ENCODE measurements at places on chromosomes 1 and 21.

- no peak for DNase-seq
Observed at GRCh38 chr1:65758128-65758527, 34.6 kb upstream of the PDE4B start.

DNA sequence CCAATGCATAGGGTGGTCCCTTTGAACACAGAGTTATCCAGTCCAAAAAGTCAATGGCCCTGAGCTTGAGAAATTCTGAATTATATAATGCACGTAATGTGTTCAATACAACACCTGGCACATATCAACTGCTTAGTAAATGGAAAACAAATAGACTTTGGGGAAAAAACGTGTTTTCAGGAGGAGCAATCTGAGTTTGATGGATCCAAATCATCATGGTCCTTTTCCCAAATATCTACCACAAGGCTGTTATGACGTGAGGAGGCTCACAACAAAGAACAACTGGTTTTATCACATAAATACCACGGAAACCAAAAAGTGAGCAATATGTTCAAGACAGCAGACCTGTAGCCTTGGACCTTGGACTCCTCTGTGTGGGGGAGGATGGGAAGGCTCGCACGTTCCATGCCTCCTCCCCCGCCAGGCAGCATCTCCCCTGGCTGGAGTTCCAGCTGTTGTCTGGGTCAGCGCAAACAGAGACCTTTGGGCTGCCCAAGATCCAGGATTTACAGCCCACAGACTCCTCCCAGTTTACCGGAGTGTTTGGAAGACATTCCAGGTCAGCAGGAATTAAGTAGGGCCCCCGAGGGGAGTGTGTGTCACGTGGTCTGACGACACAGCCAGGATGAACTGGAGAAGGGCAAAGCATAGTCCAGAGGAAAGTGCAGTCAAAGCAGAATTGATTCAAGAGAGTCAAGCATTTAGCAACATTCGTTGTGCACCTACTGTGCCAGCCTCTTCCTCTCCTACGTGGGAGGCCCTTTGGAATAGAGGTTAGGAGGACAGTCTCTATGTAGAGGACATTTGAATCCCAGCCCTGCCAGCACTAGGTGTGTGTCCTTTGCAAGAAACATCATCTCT, 32.2 kb upstream of the MED18 start:
- DNase-seq = no peak

GRCh38 chr1:70503358-70503757, 92.3 kb downstream of the CTH start:
- DNase-seq = no peak

GRCh38 chr1:162372159-162373071, 4.2 kb downstream of the SPATA46 start:
- no peak for DNase-seq

- no peak for DNase-seq
Observed at GRCh38 chr1:53696571-53696970, 42.4 kb downstream of the GLIS1 start.

DNA sequence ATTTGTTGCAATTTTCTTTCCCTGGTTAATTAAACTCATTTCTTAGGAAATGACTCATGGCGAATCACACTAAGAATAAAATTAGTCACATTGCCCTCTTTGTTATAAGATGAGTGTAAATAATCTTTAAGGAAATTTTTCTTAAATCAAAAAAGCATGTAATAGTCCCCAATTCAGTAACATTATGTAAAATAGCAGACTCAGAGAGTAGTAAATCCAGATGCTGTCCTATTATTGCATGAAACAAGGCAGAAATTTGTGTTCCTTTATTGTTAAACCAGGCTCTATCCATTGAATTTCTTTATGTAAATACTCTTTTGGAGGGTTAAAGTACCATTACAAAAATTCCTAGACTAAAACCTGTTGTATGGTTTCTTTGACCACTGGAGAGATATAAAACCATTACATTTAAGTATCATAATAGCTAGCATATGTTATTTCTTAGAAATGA, 154.5 kb upstream of the C1orf87 start:
- DNase-seq = no peak

- DNase-seq = no peak
Observed at GRCh38 chr1:237877631-237878030, 13.1 kb downstream of the ZP4 start.

DNA sequence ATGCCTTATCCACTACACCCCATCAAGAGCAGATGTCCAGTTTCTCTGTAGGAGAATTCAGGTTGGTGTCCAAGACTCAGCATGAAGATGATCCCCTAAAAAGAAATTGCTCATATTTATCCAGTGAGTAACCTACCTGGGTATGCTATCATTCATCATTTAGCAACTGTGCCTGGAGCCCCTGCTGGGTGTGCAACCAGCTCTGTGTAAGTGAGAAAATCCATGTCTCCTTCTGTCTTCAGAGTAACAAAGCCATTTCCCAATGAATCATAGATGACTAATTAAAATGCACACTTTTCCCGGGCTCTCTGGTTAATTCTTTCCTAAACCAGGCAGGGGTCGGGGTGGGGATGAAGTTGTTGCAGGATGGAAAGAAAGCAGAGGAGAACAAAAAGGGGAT, 35.8 kb downstream of the OLFML3 start:
- no peak for DNase-seq

- DNase-seq = no peak
Observed at GRCh38 chr1:43878854-43879253, 54.7 kb upstream of the ARTN start.

- no peak for DNase-seq
Observed at GRCh38 chr1:54624466-54625464, 1.4 kb upstream of the FAM151A start.

DNA sequence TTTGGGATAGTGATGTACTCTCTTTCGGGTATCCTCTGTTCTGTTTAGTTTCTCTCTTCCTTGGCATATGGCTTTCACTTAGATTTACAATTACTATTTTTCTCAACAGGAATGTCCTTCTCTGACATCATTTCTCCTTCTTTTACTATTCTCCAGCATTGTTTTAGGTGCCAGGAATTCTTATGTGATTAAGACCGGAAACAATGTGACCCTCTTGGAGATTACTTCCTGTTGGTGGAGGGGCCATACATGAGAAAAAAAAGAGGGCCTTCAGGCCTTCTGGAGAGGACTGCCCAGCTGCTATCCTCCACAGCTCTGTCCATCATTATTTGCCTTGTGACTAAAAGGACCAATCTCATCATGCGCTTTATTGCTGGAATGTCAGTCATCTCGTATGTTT, 50.4 kb upstream of the ADAMTS5 start:
- DNase-seq = no peak

DNA sequence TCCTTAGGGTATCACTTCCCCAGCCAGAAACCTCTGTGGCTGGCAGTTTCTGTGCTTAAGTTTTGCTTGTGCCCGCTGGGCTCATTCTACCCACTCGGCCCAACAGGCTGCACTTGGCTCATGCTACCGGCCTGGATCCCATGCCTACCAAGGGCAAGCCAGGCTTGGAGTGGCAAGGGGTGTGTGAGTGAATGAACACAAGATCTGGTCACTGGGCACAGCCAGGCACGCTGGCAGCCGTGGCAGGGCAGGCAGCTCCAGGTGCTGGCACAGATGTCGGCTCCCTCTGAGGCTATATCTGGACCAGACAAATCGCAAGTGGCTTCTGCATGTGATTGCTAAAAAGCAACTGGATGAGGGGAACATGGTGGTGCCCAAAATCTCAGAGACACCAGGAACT, 740.5 kb upstream of the B3GALT2 start:
- DNase-seq = no peak

GRCh38 chr1:93328809-93329760, 16.6 kb upstream of the DR1 start:
- no peak for DNase-seq

DNA sequence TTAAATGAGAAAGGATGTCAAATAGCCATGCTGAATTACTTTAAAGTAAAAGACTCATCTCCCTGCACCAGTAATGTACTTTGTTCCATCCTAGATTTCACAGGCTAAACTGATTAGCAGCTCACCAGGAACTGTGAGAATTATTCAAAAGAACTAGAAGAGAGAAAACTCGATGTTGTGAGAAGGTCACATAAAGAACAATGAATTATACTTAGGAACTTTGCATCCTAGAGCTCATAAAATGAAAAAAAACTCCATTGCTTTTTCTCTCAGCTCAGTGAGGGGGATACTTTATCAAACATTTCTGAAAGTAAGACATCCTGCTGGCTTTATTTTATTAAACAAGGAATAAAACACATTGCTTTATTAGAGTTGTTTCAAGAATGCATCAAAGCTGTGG, 278.5 kb downstream of the MRPL39 start:
- DNase-seq = no peak

DNA sequence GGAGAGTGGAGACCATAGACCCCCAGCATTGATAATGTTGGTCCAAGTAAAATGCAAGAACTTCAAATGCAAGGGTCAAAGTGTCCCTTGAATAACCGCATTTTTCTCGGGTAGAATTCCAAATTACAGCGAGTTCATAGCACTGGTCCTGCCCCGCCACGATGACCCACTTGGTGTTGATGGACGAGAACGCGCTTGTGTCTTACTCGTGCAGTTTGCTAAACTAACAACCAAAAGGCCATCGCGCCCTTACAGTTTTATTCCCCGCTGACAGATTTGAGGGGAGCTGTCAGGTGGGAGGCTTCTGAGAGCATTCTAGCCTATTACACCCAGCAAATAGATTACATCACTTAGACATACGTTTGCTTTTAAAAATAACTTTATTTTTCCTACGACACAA, 17.3 kb upstream of the TSPEAR start:
- DNase-seq = no peak

GRCh38 chr1:209354840-209355165, 228.7 kb upstream of the CAMK1G start:
- DNase-seq = no peak

DNA sequence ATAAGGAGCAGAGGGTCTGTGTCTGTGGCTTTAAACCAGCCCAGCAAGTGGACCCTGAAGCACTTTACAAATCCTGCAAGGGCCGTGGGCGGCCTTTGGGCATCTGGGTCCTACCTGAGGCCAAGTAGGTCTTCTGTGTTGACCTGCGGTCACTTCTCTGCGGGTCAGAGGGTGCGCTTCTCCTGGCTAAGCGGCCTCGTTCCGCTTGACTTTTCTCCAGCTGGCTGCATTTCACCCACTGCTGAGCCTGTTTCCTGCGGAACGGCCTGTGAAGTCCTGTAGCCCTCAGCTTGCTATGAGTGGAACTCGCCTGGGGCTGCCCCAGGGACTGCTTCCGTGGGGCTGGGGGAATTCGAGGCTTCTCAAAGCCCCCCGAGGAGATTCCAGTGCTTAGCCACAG, 43.3 kb downstream of the SLC37A1 start:
- no peak for DNase-seq

GRCh38 chr1:204151552-204152309, at the start of gene ETNK2:
Gene ETNK2, minus strand, starts transcription at chr1:204152044. Its CDS starts 192 bp downstream, at chr1:204151852.
- peak; percentile 66 for DNase-seq

- DNase-seq = no peak
Observed at GRCh38 chr1:43011020-43011419, 52.4 kb upstream of the SLC2A1 start.

- DNase-seq = no peak
Observed at GRCh38 chr1:29638281-29638680, 402.0 kb downstream of the PTPRU start.

- no peak for DNase-seq
Observed at GRCh38 chr21:15401331-15401730, 328.5 kb upstream of the USP25 start.

DNA sequence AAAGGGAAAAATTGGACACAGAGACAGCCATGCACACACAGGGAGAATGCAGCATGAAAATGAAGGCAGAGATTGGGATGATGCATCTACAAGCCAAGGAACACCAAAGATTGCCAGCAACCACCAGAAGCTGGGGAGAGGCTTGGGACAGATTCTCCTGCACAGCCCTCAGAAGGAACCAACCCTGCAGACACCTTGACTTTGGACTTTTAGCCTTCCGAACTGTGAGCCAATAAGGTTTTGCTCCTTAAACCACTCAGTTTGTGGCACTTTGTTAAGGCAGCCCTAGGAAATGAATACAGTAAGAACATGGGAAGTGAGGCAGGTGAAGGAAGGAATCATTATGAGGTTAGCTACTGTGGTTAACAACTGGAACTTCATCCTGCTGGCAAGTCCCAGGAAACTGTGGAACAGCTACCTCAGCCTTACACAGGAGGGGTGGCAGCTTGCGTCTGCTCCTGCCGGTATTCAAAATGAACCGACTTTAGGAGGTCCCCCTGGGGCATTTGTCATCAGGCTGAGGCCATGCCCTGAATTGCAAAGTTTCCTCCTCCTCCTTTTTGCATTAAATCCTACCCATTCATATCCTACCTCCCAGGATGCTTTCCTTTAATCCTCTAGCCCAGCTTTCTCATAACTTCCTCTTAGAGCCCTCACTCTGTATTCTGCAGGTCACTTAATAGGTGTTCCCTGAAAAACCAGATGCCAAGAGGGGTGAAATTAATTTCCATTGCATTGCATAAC, 15.4 kb downstream of the CD247 start:
- DNase-seq = peak; percentile 4

GRCh38 chr1:67429011-67429527, 1.1 kb downstream of the SERBP1 start:
- peak; percentile 85 for DNase-seq

DNA sequence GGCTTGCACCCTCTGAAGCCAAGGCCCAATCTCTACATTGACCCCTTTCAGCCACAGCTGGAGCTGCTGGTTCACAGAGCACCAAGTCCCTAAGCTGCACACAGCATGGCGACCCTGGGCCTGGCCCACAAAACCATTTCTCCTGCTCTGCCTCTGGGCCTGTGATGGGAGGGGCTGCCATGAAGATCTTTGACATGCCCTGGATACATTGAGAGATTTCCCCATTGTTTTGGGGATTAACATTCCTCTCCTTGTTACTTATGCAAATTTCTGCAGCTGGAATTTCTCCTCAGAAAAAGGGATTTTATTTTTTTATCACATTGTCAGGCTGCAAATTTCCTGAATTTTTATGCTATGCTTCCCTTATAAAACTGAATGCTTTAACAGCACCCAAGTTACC, 235.8 kb downstream of the COL11A1 start:
- no peak for DNase-seq

- no peak for DNase-seq
Observed at GRCh38 chr1:185453496-185454192, 136.6 kb upstream of the IVNS1ABP start.

GRCh38 chr1:9093091-9093490, 23.7 kb upstream of the SLC2A5 start:
- DNase-seq = no peak

- no peak for DNase-seq
Observed at GRCh38 chr1:179807691-179808485, 64.8 kb downstream of the FAM163A start.

All from immature natural killer cell (primary cell).